Smooth muscle cell of the pulmonary artery (primary cell): ENCODE measurements at places on chromosomes 6 and 20. TPM values are rescaled to one million over a fixed set of nuclear protein-coding genes. Genes with fewer than 3 reads are reported as not detected.

The EYS gene
- under 0.01 and 0.13 TPM in 2 replicates for total RNA-seq

The RPP40 gene
- 8.3 and 17.9 TPM in 2 replicates for total RNA-seq

The VGLL2 gene
- total RNA-seq = not detected in 2 replicates

The SRMS gene
- not detected in 2 replicates for total RNA-seq
